ENCODE measurements at places on chromosomes 3 and 15.

DNA sequence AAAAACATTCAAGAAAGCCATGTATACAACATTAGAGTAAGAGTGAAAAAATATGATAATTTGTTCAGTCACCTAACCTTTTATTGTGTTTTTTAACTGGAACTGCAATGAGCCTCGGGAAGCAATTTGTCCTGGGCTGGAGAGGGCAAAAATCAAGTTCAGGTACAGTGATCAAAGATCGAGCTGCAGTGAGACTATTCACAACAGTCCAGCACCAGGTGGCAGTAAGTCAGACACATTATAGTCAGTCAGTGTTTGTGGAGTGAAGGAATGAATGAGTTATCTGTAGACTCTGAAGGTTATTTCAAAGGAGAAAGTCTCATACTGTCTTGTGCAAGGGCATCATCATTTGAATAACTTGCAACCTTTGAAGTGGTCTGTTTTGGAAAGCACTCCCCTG lies 116.6 kb downstream of the CHDH start:
- no peak for DNase-seq

GRCh38 chr3:58042947-58043707 lies 34.9 kb downstream of the FLNB start:
- no peak for DNase-seq

- DNase-seq = no peak
Observed at GRCh38 chr15:87623832-87624231, 632.7 kb downstream of the NTRK3 start.

- DNase-seq = no peak
Observed at GRCh38 chr15:55912982-55913381, 80.4 kb downstream of the NEDD4 start.

DNA sequence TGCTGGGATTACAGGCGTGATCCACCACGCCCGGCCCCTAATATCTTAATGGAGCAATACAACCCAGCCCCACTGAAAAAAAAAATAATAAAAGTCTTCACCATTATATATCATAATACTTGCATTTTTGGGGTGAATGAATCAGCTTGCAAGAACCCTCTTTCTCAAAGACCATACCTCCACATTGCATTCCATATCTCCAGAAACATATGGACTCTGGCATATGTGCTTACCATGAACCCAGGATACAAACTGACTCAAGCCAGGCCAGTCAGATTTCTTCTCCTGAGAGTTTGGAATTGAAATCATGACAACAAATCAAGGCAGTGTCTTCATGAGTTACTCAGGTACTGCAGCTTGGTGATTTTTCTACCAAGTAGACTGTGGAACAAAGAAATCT lies 101.2 kb downstream of the FRMD5 start:
- no peak for DNase-seq

DNA sequence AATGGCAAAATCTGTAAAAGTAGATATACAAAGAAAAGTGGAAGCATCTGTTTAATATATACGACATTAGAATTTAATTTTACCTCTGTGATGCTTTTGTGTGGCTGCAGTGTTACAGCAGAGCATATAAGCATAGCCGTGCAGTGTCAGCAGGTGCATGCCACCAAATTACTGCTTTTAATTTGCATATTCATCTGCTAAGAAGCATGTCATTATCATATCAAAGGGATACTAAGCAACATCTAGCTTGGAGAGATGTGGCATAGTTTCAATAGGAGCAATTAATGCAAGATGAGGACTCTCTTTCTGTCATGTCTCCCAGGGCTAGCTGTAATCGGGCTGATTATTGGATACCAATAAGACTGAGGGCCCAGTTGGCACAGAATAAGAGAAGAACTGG lies 214.4 kb upstream of the SOX2 start:
- no peak for DNase-seq

GRCh38 chr3:76346690-76347089 lies 561.3 kb upstream of the ZNF717 start:
- no peak for DNase-seq

DNA sequence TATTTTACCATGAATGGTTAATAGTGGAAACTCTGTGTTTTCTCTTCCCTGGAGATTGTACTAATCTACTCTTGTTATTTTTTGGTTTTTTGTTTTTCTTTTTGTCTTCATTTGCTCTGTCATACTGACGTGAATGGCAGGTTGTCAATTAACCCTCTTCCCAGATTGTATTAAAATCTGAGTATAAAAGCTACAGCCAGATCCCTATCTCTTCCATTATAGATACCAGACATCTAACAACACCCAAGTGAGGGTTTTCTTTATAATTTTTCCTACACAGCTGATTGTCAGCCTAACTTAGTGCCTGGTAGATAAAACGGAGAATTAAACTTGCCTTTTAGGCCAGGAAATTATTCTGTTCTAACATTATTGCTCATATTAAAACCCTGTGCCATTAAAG lies 162.6 kb downstream of the IL5RA start:
- no peak for DNase-seq

DNA sequence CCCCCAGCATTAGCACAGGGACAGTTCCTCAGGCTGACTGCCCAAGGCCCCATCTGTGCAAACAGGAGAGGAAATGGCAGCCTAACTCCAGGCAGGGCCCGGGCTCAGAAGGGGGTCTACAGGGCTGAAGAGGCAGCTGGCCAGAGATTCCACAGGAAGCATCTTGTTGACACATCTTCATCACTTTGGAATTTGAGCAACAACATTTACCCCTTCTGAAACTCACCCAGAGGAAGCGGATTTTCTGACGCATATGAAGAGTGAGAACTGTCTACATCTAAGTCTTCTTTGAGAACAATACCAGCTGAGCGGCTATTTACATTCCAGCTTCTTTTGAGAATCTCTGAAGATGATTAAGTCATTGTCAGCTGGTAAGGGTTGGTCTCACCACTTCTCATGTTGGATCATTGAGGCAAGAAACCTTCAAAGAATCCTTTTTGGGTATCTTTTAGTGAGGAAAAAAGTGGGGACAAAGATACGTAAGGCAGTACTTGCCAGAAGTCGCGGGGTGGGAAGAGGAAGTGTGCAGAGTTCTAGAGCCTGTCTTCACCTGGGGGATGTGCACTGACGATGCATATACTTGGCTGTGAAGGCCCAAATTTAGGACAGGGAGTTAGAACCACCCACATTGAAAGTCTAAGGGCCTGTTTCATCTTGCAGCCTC lies 25.4 kb upstream of the SRP14 start:
- no peak for DNase-seq

- no peak for DNase-seq
Observed at GRCh38 chr3:146125951-146126350, 35.0 kb downstream of the PLOD2 start.
